ENCODE measurements at places on chromosomes 1 and 21.

DNA sequence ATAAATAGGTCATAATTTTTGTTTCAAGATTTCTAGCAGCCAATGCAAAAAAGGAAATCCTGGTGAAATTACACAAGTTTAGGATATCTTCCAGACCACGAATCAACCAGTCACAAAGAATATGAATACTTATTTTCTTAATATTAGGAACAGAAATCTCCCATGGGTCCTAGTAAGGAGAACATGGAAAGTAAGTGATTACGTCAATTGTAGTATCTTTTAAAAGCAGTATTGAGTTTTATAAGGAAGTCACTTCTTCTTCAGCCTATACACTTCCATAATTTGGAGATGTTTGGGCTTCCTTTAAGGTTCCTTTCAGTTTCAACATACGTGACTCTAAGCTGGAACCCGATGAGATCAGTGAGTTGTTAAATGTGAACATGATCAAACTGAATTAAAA, 534.5 kb downstream of the USP25 start:
- no peak for DNase-seq

GRCh38 chr21:32562915-32563314, 22.4 kb downstream of the TCP10L start:
- no peak for DNase-seq

DNA sequence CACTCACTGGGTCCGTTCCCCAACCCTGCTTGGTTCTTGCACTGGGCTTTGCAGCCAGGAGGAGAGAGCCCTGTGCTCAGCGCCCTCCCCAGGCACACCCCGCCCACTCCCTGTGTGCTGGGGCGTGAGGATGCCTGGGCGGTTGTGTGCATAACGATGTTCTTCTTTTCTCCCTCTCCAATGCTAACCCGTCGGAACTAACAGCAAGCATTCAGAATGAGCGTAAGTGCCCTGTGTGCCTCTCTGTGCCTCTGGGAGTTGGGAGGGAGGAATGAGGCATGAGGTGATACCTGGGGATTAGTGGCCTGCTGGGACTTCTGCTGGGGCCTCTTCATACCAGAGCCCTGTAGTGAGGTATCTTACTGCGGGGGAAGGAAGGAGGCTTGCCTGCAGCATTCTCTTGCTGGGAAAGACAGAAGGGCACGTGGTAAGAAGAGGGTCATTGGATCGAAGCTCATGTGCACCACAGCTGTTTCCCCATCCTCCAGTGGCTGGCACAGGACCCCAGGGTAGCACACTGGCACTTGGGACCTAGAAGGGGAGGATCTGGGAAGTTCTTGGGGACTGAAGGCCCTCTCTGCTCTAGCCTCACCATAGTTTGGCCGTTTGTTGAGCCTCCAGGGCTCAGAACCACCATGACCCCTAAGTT, 79.8 kb downstream of the NFASC start:
- no peak for DNase-seq

GRCh38 chr1:11725616-11726015, 10.3 kb upstream of the AGTRAP start:
- no peak for DNase-seq

- no peak for DNase-seq
Measured at GRCh38 chr21:34540206-34540605, 28.2 kb upstream of the KCNE1 start.

DNA sequence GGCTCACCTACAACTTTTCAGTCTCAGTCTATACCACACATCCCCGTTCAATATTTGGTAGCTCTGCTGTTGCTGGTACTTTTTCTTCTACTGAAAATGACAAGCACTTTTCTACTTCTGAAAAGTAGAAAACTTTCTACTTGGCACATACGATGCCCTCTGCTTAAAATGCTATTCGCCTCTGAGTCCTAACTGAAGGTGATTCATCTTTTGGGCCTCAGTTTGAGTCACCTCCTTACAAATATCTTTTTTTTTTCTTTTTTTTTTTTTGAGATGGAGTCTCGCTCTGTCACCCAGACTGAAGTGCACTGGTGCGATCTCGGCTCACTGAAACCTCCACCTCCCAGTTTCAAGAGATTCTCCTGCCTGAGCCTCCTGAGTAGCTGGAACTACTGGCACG, 136.0 kb upstream of the CYYR1 start:
- no peak for DNase-seq

GRCh38 chr1:68201546-68202238, 30.6 kb downstream of the WLS start:
- DNase-seq: no peak

Data from activated CD4-positive, alpha-beta T cell treated with anti-CD3 and anti-CD28 coated beads, Interleukin-2, amount 50 U/mL, for 48 hours (primary cell).